ENCODE measurements at places on chromosomes 13 and 19.

DNA sequence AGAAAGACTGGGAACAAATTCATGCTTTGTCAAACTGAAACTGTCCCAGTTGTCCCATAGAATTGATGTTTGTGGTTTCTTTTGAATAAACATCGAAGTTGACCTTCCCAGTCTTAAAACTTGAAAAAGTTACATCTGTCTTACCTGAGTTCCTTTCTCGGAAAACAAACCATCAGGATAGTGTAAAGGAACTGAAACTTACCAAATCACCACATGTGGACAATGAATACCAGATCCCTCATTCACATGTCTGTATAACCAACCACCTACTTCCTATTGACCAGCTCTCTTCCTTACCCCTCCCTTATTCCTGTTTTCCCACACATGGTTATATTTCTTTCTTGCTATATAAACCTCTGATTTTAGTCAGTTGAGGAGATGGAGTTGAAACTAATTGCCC lies 791.7 kb upstream of the PCDH20 start:
- H3K4me3 ChIP-seq, result no peak overlapping the region
- no peaks in the 10 kb centered on the region for H3K36me3 ChIP-seq
- no peak overlapping the region for H3K27ac ChIP-seq
- no peaks in the 10 kb centered on the region for H3K27me3 ChIP-seq
- no peak for DNase-seq

- peaks cover 3% of the 10 kb centered on the region for H3K27me3 ChIP-seq
- DNase-seq, result no peak
- H3K4me3 ChIP-seq, result no peak overlapping the region
- no peaks in the 10 kb centered on the region for H3K4me1 ChIP-seq
These were observed 18.1 kb upstream of the GSX1 start for GRCh38 chr13:27774169-27774568.

GRCh38 chr13:34513526-34513925 lies 428.5 kb upstream of the NBEA start:
- DNase-seq, result peak; percentile 9
- no peaks in the 10 kb centered on the region for H3K4me1 ChIP-seq
- no peaks in the 10 kb centered on the region for H3K36me3 ChIP-seq

GRCh38 chr19:4693078-4693350 lies 22.9 kb upstream of the MYDGF start:
- H3K4me3 ChIP-seq, result no peak overlapping the region
- peaks cover 34% of the 10 kb centered on the region for H3K4me1 ChIP-seq

DNA sequence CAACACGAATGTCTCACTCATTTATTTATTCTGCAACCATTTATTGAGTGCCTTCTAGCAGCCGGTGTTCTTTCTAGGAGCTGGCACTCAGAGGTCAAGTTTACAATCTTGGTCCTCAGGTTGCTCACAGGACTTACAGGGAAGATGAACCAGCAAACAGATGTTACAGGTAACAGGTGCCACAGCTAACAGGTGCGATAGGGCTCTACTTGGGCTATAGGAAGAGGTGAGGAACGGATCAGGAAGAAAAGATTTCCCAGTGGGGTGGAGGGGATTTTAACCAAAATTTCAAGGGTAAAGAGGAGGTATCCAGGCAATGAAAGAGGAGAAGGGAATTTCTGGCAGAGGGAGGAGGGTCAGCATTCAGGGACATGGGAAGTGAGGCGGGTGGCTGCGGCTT lies 87.3 kb upstream of the FARP1 start:
- no peaks in the 10 kb centered on the region for H3K27me3 ChIP-seq
- H3K4me1 ChIP-seq, result no peaks in the 10 kb centered on the region

DNA sequence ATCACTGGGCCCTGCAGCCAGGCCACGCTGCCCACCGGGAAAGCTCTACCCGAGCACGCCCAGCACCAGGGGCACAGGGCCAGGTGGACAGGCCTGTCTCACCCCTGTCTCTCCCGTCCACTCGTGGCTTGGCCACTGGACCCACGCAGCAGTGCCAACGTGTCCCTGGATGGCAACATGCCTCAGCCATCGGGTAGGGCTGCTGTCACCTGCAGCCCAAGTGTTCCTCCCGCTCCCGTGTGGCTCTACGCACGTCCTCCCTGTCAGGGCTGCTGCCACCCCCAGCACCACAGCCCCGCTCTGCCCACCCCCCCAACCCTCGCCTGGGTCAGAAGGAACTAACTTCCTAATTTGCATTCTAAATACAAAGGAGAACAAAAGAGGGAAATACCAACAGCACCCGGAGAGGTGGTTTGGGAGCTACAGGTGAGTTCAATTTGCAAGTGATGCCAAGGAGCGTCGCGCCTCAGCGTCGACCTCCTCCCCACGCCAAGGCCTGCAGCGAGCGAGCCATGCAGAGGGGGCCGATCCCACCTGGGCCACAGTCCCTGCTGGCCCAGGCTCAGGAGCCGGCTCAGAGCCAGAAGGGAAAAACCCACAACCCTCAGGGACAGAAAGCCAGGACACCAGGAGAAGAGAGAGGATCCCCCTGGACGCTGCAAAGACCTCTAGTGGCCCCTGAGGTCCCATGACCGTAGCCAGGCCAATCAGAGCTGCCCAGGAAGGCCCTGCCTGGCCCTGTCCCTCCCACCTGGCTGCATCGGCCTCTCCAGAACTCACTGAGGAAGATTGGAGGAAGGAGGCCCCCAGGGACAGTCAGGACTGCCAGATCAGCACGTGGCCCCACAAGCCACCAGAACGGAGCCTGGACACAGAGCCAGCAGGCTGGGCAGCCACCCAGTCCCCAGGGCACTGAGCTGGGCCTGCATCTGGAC lies 128.4 kb upstream of the SPACA7 start:
- no peaks in the 10 kb centered on the region for H3K27me3 ChIP-seq
- no peaks in the 10 kb centered on the region for H3K36me3 ChIP-seq
- no peaks in the 10 kb centered on the region for H3K4me1 ChIP-seq
- H3K4me3 ChIP-seq, result no peak overlapping the region
- no peak for DNase-seq
- no peak overlapping the region for H3K27ac ChIP-seq

Measured in astrocyte (in vitro differentiated cells and primary cell).